ENCODE measurements at places on chromosomes 2 and 18.
A peak's percentile ranks its signal among the peaks of the same experiment; 100 is the strongest.

DNA sequence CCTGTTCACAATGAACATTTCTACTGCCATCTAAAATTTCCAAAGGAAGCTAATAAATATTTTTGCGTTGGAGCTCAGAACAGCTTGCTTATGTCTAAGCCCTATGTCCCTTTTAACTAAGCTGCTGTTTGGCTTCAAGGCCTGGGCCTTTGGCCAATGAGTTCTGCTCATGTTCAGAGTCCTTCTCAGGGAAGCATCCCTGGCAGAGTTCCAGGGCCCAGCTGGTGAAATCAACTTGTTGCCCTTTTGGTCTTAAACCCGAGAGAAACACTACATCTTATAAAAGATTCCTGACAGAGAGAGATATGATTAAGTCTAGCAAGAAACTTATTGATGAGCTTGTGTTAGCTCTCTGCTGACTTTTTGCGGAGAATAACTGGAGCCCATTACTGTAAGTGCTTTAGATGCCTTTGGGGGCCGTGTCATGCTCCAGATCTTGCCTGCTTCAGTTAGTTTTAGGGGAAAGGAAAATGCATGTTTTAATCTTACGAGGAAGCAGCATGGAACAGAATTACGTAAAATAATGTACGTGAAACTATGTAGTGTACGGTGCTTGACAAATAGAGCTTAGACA, 102.5 kb upstream of the NOSTRIN start:
- peak; percentile 53 for DNase-seq

GRCh38 chr2:138476940-138477339, 24.6 kb upstream of the SPOPL start:
- peak; percentile 30 for DNase-seq

DNA sequence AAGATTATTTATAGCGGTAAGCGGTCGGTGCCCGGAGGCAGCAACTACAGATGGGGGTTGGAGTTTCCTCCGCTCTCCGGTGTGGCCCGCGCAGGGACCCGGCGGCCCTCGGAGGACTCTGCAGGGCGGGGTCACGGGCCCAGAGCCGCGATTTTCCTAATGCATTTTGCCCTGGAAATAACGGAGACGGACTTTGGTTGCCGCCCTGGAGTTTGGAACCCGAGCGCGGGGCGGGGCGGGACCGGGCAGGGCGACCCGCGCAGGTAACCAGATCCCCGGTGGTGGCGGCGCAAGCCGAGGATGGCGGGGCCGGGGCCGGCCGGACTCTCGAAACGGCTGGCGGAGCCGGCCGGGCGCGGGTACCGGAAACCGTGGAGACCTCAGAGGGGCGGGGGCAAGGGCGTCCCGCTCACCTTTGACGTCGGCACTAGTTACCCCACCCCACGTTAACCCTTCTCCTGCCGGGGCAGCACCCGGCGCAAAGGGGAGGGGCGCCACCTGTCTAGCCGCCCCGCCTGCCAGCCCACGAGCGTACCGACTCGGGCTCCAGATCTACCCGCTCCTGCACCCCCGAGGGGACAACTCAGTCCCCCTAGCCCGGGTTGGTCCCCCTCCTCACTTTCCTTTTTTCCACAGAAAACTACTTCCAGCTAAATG, 2.9 kb downstream of the CYP26B1 start:
- DNase-seq: peak; percentile 40

DNA sequence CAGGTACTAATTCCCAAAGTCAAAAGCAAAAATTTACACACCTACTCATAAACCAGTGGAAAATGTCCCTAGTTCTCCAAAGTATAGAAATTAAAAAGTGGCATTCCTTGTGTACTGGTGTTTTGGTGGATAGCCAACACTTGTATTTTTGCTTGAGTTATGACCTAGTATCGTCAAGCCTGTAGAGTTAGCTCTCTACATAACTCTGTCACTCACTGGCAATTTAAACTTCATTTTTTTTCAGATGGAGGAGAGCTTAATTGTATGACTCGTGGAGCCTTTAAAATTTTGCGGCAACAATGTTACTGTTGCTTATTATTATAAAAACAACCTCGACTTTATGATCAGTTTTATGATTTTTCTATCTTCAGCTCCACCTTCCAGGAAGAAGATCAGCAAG, 58.7 kb downstream of the ITGB6 start:
- DNase-seq: no peak

DNA sequence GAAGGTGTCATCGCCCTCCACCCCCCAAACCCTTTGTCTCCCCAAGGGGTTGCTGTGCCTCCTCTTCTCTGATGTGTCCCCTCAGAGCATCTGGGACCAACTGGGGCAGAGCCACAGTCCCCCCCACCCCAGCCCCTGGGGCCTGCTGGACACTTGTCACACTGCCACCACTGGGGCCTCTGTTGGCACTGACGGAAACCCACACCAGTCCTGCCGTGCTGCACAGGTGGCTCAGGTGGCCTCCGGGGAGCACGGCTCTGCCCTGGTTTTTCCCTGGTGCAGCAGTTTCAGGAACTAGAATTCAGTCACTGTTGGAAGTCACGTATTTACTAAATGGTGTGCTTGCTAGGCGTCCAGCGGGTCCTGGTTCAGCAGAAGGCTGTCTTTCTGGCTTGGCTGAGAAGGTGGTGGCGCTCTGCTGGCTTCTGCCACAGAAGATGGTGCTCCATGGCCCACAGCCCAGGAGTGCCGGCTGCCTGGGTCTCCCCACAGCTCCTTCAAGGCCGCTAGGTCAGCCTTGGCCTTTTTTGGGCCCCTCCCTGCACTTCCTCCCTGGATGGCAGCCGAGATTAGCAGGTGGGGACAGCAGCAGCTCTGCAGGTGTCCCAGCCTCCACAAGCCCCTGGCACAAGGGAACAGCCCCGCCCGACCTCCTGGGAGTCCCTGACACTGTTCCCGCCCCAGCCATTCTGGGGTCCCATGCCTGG, 18.6 kb upstream of the KLHL30 start:
- no peak for DNase-seq

DNA sequence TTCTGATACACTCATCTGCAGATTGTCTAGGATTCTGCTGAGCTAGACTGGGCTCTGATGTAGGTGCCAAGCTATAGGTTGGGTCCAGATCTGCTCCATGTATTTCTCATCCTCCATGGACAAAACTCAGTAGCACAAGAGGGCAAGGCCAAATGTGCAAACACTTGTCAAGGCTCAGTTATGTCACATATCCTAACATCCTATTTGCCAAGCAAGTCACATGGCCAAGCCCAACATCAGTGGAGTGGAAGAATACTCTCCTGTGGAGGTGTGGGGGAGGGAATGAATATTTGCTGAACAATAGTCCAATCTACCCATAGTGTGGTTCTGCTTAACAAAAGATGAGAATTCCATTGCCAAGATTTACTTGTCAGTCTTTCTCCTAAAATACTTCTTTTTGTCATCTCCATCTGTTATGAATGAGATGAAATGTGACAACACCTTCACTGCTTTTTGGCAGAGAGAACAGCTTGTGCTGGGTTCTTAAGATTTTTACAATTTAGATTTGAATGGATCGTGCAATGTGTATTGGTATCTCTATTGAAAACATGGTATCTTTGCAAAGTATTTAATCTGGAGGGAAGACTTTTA, 89.9 kb downstream of the OXER1 start:
- DNase-seq: no peak

DNA sequence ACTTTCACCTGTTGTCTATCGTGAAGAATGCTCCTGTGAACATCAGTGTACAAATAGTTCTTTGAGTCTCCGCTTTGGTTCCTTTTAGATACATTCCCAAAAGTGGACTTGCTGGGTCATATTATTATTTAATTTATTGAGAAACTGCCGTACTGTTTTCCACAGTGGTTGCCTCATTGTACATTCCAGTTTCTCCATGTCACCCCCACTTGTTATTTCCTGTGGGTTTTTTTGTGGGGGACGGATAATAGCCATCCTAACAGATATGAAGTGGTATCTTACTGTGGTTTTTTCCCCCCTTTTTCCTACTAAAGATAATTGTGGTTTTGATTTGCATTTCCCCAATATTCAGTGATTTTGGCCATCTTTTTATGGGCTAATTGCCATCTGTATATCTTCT, 53.8 kb downstream of the SMCHD1 start:
- no peak for DNase-seq

GRCh38 chr18:23068011-23068410, 67.3 kb upstream of the CABLES1 start:
- no peak for DNase-seq

All from NCI-H1694 treated with DMSO at 0.1 percent for 48 hours (cell line).